Activated CD8-positive, alpha-beta memory T cell treated with anti-CD3 and anti-CD28 coated beads, Interleukin-2, amount 50 U/mL, for 48 hours (primary cell): ENCODE measurements at places on chromosomes 2 and 18.

GRCh38 chr2:8636721-8637636 lies 44.9 kb upstream of the ID2 start:
- no peak for DNase-seq

DNA sequence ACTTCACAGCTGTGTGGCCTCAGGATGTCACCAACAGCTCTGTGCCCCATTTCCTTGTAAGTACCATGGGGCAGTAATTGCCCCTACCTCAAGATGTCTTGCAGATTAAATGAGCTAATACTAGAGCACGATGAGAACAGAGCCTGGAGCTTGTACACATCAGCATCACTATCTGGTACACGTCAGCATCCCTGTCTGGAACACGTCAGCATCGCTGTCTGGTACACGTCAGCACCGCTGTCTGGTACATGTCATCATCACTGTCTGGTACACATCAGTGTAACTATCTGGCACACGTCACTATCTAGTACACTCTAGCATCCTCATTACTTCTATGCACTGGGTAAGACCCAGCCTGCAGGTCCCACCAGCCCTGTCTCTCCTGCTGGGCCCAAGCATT lies 37.2 kb downstream of the AQP12A start:
- DNase-seq, result no peak

DNA sequence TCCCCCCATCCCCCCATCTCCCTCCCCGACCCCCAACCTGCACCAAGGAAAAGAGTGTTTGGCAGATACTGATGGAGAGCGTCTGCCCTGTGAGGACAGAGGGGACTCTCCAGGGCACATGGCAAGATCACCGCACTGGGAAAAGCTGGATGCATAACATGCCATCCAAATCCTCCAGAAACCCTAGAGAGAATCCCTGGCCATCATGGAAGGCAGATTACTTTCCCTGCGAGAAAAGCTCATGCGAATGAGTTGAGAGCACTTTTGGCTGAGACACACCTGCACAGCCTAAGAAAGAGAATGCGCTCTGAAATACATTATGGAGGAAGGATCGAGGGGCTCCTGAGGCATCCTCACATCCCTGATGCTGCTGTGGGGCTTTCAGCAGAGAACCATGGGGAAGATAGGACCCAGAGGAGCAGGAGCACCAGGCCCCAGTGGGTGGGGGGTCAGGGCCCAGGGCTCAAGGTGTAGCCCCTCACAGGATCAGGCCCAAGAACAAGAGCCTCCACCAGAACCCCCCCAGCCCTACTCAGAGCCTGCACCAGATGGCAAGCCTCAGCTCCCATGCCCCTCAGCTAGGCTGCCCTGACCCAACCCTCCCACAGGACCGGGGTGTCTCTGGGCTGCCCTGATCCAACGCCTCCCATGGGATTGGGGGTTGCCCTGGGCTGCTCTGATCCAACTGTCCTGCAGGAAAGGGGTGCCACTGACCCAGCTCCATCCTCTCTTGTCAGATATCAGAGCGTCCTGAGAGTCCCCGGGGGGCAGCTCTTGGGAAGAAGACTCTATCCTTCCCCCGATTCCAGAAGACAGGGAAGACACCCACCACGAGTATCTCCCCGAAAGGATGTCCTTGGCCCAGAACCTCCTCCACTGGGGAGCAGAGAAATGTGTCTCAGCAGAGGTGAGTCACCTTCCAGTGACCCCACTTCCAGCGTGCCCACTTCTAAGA lies 153.4 kb downstream of the NDUFA10 start:
- DNase-seq, result peak; percentile 32

- no peak for DNase-seq
Measured at GRCh38 chr2:70498528-70498927, 55.1 kb downstream of the TGFA start.

- DNase-seq, result no peak
Measured at GRCh38 chr2:47155091-47155876, at the start of gene STPG4. STPG4 (minus strand) TSS chr2:47155308; CDS start chr2:47155251, 57 bp downstream.
